ENCODE measurements at places on chromosomes 7 and 10.

DNA sequence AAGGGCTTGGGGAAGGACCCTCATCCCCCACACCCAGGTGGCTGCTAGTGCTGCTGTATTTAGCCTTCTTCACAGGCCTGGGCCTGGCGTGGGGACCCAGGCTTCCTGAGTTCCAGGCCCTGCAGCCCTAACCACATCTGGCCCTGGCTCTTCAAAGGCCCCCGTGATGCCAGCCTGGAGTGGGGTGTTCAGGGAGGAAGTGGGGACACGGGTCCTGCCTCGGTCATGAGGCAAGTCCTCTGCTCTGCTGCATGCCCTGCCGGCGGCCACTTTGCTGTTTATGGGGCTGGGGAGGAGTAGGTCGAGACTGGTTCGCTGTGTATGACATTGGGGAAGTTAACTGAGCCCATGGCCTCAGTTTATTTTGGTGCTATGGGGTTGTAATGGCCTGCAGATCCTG is 8.5 kb upstream of the AQP1 start:
- no peak for DNase-seq

DNA sequence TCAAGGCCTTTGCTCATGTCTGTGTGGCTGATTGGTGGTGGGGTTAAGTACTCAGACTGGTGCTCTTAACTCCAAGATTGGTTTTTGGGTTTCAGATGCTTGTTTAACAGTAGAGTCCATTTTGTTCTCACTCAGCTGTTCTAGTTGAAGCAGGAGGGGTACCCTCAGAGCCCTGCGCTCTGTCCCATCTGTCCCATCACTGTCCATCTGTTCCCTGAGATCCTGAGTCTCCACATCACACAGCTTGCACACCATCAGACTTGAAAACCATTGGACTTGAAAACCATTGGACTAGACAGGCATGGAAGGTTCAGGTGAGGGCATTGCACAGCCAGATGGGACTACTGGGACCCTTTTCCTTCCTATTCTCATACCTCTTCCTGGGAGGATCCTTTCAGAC is 39.3 kb downstream of the TMEM178B start:
- DNase-seq: no peak

DNA sequence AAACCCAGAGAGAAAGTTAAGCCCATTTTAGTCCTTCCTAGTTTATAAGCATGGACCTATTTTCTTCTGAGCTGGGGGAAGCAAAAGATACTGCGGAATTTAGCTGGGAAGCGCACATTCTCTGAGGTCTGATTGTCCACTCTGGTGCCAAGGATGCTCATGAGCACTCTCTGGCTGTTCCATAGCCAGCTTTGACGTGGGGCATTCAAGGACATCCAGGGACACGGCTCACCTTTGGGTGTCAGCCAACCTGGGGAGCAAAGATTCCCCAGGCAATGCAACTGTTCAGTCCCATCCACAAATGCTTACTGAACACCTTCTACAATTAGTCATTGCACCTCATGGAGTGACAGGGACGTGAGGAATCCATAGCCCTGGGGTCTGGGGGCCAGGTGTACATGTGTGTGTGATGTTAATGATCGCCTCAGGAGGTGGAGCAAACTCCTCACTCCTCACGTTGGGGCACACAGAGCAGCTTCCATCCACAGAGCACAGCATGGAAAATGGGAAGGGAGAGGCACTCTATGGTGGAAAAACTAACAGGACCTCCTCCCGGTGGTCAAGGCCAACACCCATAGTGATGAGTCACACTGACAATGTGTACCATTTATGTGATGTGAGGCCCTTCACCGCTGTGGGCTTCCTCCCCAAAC is 67.5 kb upstream of the IGFBP3 start:
- DNase-seq: no peak

DNA sequence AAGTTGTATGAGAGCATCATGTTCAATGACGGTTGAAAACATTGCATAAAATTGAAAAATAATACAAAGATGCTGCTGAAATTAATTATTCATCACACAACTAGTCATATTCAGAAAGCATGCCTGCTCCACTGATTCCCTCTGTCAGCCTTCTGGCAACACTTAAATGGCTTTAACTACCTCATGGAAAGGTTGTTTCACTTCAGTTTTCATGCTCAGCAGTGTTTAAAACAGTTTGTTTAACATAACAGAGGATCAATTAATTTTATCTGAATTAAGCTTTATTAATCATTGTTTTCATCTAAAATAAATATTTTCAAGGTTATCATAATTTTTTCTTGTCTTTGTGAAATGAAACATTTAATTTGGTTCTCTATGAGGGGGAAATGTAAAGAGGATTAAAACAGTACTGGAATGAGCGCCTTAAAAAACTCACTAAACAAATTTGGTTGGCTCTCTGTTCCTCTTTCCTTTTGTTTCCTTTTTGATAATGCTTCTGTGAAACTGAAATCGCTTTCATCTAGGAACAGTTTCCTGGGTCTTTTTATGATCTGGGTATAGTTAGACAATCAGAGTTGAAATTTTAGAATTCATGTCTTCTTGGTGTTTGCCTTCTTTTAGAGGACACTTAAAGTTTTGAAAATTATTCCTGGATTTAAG is 427.4 kb downstream of the SH2D4B start:
- DNase-seq: no peak

DNA sequence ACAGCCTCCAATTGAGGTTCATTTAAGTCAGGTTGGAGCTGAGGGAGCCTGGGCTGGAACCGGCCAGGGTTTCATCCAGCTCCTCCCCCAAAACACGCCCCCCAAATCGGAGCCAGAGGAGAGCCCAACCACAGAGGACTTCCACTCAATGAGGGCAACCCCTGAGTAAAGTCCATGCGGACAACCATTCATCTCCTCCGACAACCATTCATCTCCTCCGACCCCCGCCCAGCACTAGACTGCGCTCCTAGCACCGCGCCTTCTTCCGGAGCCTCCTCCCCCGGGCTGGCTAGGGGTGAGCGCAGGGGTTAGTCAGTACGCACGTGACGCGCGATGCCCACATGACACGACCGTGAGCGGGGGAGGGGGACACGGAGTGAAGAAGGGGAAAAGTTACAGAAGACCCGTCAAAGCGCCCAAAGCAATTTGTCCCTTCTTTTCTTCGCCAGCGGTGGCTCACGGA is 1.4 kb downstream of the MAGI2 start:
- peak; percentile 79 for DNase-seq

- DNase-seq: no peak
Observed at GRCh38 chr7:90892213-90892612, 296.1 kb downstream of the CDK14 start.

GRCh38 chr7:38932509-38933168 is 23.6 kb upstream of the VPS41 start:
- DNase-seq: peak; percentile 84

DNA sequence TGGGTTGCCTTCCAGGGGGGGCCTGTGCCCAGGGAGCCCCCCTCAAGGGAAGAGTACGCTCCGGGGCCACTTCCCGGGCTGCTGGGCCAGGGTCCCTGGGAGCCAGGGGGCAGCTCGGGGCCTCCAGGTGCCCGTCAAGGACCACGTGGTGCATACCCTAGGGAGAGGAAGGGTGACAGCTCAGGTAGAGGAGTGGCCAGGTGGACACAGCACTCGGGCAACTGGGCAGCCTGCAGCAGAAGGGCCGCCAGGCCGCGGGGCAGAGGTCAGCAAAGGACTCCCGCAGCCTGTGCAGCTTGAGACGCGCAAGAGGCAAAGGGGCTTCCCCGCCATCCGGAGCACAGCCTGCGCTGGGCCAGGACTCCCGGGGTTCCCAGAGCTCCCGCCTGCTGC is 26.4 kb downstream of the AP5Z1 start:
- no peak for DNase-seq

DNA sequence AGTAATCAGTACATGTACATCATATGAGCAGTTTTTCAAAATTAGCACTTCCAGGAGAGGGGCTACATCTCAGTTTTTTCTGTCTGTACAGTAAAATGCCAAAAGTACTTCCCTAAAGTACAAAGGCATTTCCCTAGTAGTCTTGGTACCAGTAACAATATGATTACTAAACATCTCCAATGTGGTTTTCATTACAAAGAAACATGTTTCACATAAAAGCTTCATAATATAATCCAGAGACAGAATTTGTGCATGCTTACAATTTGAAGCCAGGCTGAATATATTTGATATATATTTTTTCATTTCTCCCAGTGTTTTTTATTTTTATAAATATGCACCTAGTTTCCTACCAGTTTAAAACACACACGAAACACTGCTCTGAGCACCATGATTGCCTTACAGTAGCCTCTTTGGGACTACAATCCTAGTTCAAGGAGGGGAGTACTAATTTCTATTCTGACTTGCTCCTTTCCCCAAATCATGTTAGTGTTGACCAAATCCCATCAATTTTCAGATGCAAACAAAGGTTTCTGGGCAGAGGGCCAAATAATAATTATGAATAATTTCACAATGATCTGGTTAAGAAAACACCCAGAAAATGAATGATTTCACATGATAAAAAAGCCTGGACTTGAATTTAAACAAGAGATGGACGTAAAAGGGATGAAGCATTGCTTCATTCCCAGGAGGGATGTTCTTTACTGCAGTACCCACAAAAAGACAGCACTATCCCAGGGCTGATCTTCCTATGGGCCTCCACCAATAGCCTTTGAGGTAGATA is 201.3 kb downstream of the SLC25A13 start:
- no peak for DNase-seq

GRCh38 chr7:94417306-94417705 is 22.6 kb downstream of the COL1A2 start:
- no peak for DNase-seq

DNA sequence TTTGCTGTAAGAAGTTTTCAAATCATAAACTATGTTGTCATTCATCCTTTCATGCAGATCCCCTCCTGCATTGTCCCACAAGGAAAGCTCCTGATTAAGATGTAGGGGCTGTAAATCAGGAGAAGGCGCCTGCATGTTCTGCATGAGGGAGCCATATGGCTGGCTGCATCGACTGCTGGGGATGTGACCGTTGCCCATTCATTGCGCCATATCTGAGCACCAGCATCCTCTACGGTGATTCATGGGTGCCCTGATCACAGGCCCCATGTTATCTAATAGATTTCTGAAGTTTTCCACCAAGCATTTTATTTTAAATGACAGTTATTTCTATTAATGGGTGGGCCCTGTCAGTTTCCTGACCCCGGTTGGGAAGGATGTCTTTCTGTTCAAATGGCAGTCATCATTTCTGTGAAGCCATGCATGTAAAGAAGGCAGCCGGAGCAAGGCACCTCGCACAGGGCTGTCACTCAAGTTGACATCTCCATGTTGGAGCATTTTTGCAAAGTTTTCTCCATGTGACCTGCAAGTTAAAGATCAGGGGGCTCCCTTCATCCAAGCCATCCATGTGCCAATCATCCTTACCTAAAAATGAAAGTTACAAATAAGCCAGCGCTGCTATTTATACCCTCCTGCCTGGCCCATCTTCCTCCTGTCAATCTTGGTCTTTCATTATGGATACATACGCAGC is 128.8 kb downstream of the TEX36 start:
- no peak for DNase-seq

DNA sequence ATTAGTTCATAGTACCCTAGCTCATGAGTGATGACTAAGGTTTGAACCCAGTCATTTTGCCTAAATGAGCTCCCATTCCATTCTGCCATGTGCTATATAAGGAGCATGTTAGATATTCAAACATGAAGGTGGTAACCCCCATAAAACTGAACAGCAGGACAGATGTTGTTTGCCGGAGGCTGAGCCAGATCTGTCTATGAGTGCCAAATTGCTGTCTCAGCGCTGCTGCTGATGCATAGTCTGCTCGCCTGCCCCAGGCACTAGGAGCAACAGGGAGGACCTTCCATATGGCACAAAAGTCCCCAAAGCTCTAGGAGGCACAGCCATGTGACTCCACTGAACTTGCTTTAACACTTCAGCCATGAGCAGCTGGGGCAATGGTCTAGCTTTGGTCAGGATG is 466.0 kb upstream of the GHITM start:
- DNase-seq: no peak

DNA sequence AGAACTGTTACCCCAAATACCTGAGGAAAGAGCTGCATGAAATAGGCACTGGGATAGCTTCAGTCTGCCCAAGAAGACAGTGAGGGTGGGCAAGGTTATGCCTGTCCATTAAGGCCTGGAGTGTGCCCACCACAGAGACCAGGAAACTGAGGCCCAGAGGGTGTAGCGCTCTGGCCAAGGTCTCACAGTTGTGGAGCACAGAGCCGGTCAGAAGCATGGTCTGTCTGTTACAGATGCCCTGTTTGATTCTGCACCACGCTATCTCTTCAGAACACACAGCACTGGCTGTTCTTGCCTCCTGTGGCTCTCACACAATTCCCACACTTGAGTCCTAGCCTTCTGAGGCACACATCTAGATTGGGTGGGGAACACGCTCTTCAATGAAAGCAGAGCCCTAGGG is 261.4 kb downstream of the GRID1 start:
- DNase-seq: no peak

- no peak for DNase-seq
Observed at GRCh38 chr7:151007469-151007898, 16.7 kb downstream of the NOS3 start.

GRCh38 chr7:81887098-81888090 is 117.5 kb upstream of the HGF start:
- no peak for DNase-seq

DNA sequence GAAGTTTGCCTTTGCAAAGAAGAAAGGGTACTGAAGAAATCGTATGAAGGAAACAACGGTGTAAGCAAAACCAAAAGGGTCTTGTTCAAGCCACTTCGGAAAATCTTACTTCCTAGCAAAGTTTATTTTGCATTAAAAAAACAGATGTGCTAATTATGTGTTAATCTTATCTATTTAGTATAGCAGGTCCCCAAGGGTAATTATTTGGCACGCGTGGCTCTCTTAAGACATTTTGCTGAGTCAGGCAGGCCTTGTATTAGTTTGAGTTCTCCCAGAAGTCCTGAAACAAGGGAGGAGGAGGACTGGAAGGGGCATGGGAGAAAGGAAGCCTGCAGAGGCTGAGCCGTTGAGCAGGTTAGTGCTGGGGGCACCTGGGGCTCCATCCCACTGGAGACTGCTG is 44.9 kb downstream of the TMEM178B start:
- DNase-seq: no peak

GRCh38 chr10:125679436-125679835 is 3.5 kb downstream of the TEX36 start:
- DNase-seq: no peak

- no peak for DNase-seq
Observed at GRCh38 chr10:131315344-131315743, 3.8 kb upstream of the TCERG1L start.
